ENCODE measurements at places on chromosomes 6 and 20.

DNA sequence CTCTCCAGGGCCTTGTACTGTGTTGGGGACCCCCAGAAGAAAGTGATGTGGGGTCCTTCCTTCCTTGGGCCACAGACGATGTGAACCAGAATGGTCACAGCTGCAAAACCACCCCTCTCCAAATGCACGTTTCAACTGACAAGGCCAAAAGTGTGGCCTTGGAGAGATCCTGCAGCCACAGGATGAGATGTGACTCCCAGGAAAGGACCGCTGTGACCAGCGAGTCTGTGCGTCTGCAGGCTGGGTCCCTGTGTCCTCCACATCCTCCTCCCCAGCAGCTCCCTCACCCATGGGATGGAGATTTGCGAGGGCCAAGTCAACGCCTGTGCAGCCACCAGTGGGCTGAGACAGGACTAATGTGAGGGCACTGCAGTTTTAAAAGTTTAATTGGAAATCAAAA, 247.0 kb downstream of the ERMARD start:
- DNase-seq, result no peak

DNA sequence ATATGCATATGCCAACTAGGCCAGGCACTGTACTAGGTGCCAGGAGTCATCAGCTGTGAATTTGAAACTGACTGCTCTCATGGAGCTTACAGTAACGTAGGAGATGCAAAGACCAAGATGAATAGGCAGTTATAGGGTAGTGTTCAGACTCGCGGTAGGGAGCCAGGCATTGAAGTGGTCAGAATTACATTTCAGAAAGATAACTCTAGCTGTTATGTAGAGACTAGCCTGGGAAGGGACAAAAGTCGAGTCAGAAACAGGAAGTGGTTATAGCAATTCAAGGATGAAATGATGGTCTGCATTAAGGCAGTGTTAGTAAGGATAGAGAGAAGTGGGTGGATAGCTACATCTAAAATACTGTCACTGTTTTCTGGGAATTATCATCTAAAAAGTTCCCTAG, 56.6 kb downstream of the PCMT1 start:
- no peak for DNase-seq

GRCh38 chr6:90663873-90664272, 77.0 kb upstream of the MAP3K7 start:
- DNase-seq, result no peak

DNA sequence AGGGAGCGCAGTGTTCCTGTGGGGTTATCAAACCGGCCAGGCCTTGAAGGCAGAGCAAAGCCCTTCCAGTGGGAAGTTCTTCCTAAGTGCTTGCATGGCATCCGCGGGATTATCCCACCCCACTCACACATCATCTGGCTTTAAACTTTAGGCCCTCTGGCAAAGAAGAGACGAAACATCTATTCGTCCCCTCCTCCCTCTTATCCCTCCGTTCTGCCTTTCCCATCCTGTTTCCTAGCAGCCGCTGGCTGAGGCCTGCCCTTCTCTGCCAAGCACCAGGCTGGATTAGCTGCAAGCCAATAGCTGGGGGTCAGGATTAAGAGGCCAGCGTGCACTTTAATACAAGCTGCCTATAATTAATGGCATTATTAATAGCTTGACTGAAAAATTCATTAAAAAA, 621.0 kb downstream of the PKHD1 start:
- no peak for DNase-seq

DNA sequence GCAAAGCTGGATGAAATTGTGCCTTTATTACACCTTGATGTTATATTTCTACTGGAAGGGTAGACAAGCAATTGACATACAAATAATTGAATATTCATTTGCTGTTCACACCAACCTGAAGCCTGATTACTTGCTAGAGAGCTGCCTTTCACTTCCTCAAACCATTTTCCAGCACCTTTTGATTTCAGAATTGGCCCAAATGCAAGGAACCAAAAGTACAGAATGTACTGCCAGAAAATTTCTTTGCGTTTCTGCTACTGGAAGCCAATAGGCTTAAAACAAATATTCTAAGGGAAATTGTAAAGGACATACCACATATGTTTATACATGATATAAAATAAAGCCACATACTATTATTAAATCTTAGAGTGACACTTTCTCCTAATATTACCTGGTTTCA, 94.5 kb downstream of the RFPL4B start:
- DNase-seq, result no peak

DNA sequence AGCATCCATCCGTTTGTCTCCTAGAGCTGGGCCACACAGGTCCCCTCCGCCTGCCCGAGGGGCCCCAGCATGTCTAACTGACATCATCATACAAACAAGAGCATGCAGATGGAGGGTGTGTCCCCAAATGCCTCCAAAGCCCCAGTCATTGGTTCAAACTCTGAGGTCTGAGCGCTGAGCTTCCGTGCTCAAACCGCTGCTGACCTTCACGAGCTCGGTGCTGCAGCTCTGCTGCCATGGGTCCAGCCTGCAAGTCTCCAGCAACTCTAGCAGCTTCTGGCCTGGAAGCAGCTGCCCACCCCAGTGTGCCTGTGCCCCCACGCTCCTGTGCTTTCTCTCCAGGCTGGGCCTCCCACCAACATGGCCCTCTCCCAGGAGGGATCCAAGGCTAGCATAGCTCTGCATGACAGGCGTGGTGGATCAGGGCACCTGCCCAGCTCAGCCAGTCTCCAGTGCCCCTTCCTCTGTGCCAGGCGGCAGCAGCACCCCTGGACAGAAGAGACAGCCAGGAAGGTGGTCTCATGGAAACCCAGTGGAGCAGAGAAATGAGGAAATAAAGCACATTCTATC, 131.6 kb upstream of the PMEPA1 start:
- no peak for DNase-seq

DNA sequence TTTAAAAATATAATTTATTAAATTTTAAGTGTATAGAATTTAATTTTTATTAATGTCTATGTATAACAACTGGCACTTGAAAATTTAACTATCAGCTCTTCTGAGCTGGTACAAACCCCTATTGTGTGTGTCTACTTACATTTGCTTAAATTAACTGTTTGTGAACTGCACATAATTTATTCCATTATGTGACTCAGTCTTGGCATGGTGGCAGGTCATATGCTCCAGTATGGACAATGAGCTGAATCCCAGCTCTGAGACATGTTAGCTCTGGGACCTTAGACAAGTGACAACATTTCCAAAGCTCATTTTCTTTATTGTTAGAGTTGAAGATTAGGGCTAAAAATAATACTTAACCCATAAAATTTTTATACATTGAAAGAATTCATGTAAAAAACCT, 526.1 kb upstream of the MARCKS start:
- DNase-seq, result no peak

DNA sequence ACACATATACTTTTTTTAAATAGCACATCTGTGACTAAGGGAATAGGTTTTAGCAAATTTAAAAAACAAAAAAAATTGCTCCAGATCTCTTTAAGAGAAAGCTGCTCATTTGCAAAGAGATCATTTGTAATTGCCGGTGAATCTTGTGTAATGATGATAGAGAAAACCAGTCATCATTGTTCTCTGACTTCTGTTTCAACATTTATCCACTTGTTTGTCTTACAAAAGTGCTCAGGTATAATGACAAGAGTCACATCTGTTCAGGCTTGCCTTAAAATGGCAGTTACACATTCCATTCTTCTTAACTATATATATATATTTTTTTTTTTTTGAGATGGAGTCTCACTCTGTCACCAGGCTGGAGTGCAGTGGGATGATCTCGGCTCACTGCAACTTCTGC, 165.2 kb downstream of the AIG1 start:
- no peak for DNase-seq

DNA sequence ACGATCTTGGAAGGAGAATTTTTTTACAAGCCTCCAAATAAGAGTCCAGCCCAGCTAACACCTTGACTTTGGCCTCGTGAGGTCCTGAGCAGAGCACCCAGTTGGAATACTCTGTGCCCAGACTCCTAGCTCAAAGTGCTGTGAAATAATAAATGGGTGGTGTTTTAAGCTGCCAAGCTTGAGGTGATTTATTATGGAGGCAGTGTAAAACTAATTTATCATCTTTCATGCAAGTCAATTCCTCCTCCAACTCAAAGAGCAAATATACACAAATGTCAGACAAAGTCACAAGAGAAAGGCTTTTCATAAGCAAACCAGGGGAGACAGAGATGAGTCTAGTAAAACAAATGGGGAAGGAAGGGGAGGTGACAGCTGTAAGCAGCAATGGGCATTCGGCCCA, 12.7 kb downstream of the ABT1 start:
- no peak for DNase-seq

DNA sequence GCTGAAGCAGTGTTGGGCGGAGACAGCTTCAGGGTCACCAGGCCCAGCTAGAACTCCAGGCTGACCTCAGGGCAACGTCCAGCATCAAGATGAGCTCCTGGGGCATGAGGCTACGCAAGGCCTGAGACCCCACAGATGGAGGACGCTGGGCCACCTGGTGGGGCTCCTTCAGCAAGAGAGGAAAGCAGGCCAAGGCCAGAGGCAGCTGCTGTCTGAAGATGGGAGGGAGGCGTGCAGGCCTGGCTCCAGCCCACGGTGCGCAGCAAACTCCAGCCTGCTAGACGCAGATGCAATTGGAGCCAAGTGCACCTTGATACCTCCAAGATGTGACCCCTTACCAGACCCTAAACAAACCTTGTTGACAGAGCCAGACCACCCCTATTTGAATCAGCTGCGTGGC, 220.9 kb upstream of the RREB1 start:
- DNase-seq, result no peak

DNA sequence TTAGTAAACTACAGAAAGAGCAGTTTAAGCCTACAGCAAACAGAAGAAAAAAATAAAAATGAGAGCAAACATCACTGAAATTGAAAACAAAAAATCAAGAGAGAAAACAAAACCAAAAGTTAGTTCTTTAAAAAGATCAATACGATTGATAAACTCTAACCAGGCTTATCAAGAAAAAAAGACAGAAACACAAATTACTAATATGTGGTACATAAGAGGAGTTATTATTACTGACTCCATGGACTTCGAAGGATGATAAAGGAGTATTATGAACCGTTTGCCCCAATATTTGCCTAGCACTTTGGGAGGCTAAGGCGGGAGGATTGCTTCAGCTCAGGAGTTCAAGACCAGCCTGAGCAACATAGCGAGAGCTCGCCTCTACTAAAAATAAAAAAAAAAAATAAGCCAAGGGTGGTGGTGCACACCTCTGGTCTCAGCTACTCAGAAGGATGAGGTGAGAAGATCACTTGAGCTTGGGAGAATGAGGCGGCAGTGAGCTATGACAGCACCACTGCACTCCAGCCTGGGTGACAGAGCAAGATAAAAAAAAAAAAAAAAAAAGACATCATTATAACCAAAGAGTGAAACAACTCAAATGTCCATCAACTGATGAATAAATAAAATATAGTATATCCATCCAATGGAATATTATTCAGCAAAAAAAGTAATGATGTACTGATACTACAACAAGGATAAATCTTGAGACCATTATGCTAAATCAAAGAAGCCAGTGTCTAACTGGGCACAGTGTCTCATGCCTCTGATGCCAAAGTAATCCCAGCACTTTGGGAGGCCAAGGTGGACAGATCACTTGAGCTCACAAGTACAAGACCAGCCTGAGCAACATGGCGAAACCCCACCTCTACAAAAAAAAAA, 12.9 kb downstream of the TRPC4AP start:
- DNase-seq, result no peak

- no peak for DNase-seq
Measured at GRCh38 chr6:37069639-37070038, 64.2 kb downstream of the FGD2 start.

DNA sequence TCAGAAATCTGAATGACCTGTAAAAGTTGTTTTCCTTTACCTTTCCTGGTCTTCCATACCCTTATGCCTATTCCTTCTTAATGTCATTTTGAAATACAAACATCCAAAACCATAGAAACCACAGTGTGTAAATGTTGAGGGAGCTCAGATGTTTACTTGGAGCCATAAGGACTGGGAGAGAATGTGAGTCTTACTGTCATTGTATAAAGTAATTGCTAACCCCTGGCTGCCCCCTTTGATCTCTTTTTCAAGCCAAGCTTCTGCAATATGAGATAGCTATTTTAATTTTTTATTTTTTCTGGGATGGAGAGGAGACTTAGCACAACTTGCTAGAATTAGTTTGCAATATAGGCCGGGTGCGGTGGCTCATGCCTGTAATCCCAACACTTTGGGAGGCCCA, 124.4 kb upstream of the AKIRIN2 start:
- no peak for DNase-seq

DNA sequence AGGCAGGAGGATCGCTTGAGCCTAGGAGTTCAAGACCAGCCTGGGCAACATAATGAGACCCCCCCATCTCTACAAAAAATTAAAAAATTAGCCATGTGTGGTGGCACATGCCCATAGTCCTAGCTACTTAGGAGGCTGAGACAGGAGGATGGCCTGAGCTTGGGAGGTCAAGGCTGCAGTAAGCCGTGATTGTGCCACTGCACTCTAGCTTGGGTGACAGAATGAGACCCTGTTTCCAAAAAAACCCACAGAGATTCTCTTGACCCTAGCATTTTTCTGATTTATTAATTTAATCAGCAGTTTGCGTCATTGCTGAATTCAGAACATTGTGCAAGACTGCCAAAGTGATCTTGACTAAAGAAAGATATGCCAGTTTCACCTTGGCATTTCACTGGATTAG, 36.8 kb downstream of the KDM1B start:
- DNase-seq, result no peak

DNA sequence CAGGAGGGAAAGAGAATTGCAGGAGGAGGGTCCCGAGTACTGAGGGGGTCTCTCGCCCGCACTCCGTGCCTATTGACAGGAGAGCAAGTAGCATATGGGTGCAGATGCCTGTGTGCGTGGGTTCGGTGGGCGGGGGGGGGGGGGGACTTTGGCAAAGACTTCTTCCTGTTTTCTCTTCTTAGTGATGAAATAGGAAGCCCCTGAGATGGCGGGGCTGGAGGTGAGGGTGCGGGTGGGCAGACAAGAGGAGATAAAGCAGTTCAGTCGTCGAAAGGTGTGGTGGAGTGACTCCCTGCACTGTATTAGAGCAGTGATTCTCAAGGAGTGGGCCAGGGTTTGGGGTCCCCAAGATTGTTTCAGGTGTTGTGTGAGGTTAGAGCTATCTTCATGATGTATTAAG, 3.7 kb downstream of the NAA20 start:
- no peak for DNase-seq

- no peak for DNase-seq
Measured at GRCh38 chr20:11219192-11219591, 545.4 kb upstream of the JAG1 start.

- DNase-seq, result no peak
Measured at GRCh38 chr6:37097335-37097734, 72.6 kb upstream of the PIM1 start.

- DNase-seq, result no peak
Measured at GRCh38 chr6:118102401-118102800, 195.3 kb downstream of the SLC35F1 start.

DNA sequence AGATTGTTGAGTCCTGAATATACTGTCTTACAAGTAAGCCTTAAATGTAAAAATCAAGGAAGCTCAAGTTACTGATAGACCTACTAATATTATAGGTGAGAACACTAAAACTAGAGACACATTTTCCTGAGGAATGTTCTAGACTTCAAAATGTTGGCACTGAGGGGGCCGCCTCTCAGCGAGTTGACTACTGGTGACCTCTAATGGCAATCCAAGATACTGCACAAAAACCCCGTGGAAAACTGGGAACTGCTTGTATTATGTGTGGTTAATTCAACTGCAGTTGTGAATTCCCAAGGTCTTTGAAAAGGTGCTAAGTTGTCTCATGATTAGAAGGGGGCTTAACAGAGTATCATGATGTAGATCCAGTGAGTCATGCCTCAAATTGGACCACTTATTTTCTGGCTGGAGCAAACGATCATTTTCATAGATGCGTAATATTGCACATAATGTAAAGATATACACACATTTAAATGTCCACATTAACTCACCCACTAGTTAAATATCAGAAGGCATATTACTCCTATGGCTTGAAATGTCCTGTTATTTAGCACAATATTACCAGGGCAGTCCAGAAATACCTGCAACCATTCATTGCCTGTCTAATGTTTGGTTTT, 336.2 kb downstream of the FOXA2 start:
- DNase-seq, result no peak

Data from esophagus muscularis mucosa (tissue), 4 donors.